ENCODE measurements at places on chromosomes 5 and 9.

GRCh38 chr5:154509784-154510555 lies 31.9 kb upstream of the HAND1 start:
- no peak for DNase-seq

GRCh38 chr5:148343046-148343407 lies 7.7 kb downstream of the SPINK9 start:
- no peak for DNase-seq

DNA sequence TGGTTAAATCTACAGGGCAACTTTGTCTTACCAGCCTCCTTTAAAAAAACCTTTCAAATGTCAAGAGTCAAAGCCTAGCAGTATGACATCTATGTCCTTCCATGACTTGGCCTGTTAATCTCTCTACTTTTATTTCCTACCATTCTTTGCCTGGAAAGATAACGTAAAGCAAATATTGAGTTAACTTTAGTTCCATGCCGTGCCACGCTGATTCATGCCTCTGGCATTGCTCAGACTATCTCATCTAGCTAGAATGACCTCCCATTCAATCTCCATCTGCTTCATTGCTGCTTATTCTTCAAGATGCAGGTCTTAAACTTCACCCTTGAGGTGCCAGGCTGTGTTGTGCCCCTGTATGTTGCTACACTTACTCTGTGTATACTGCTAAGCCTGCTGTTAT lies 729.8 kb downstream of the EFNA5 start:
- DNase-seq, result peak; percentile 39

DNA sequence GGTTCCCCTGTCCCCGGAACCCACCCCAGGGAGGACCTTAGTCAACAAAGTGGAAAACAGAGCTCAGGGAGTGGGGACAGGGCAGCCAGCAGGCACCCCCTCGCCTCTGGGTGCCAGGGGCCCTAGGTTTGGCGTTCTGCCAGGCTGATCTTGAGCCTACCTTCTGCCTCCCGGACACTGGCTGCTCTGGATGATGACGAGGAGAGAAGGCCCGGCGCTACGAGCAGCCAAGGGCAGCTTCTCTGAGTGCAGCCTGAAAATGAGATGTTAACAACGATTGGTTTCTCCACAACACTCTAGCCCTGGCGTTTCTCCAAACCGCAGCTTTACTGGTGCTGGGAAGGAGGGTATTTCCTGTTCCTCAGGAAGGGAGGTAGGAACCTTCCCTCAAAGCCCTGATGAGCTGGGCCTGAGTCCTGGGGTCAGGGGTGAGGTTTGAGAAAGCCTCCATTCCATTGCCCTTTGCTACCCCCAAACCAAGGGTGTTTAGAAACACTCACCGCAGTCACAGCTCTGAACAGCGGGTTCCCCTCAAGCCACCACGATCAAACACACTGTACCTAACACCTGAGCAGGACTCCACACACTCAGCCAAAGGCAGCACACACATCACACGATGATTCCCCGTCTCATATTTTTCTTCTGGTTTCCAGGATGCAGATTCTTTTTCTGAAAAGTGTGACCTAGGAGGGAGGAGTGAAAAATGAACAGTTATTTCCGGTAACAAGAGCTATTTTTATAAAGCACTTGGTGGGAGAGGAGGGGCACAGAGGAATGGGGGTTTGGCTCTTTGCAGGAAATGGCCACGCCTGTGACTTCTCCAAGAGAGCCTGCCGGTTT lies at the start of gene STING1:
TSS of gene STING1 (minus strand) at position 709 of the 840 bp plus-strand sequence. CDS start 1,054 bp downstream, outside the sequence.
- peak; percentile 97 for DNase-seq
